Central memory CD8-positive, alpha-beta T cell (primary cell): ENCODE measurements at places on chromosomes 6 and 20.

DNA sequence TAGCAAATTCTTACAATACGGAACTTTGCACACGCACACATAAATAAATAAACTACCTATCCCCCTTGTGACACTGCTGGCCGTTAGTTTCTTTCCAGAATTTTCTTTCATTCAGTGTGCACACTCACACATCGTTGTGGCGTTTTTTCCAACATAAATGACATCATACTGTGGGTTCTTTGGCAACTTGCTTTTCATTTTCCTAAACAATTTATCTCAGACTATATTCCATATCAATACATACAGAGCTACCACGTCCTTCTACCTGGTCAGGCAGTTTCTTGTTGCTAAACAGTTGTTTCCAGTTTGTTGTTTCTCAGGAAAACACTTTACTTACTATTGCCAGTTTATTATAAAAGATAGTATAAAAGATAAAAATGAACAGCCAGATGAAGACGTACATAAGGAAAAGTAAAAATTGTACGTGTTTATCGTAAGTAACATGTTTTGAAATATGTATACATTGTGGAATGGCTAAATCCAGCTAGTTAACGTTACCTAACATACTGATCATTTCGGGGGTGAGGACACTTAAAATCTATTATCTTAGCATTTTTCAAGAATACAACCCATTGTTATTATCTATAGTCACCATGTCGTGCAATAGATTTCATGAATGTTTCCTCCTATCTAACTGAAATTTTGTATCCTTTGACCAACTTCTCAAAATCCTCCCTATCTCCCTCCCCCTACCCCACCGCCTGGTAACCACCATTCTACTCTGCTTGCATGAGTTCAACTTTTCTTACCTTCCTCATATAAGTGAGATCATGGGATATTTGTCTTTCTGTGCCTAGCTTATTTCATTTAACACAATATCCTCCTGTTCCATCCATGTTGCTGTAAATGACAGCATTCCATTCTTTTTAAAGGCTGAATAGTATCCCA, 1.2 kb upstream of the TP53RK start:
- H3K27ac ChIP-seq, result peak overlapping the region; percentile 96
- H3K36me3 ChIP-seq, result peaks cover 15% of the 10 kb centered on the region
- H3K27me3 ChIP-seq, result no peaks in the 10 kb centered on the region
- H3K4me1 ChIP-seq, result peaks cover 47% of the 10 kb centered on the region

GRCh38 chr6:136579800-136580199, 29.6 kb upstream of the MAP7 start:
- H3K27ac ChIP-seq, result no peak overlapping the region
- peaks cover 44% of the 10 kb centered on the region for H3K36me3 ChIP-seq
- no peaks in the 10 kb centered on the region for H3K4me1 ChIP-seq
- no peaks in the 10 kb centered on the region for H3K27me3 ChIP-seq
- no peak overlapping the region for H3K4me3 ChIP-seq

DNA sequence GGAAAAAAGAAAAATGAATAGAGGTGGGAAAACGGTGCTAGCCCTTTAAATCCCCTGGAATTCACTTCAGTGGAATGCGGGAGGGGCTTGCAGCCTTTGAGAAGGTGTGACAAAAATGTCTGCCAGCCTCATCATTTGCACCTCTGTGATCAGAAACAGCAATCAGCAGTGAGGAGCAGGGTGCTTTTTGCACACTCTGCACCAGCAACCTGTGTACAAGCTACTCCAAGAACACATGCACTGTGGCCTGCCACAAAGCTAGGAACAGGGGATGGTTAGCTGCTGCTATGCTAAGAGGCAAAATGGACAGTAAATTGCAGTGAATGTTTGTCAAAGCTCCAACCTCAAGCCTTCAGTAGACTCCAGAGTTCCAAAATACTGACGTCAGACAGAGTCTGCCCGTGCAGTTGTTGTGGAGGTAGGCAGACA, 29.7 kb downstream of the GINS1 start:
- H3K36me3 ChIP-seq, result peaks cover 3% of the 10 kb centered on the region
- no peak overlapping the region for H3K4me3 ChIP-seq
- no peak overlapping the region for H3K27ac ChIP-seq
- H3K4me1 ChIP-seq, result no peaks in the 10 kb centered on the region
- DNase-seq, result no peak

DNA sequence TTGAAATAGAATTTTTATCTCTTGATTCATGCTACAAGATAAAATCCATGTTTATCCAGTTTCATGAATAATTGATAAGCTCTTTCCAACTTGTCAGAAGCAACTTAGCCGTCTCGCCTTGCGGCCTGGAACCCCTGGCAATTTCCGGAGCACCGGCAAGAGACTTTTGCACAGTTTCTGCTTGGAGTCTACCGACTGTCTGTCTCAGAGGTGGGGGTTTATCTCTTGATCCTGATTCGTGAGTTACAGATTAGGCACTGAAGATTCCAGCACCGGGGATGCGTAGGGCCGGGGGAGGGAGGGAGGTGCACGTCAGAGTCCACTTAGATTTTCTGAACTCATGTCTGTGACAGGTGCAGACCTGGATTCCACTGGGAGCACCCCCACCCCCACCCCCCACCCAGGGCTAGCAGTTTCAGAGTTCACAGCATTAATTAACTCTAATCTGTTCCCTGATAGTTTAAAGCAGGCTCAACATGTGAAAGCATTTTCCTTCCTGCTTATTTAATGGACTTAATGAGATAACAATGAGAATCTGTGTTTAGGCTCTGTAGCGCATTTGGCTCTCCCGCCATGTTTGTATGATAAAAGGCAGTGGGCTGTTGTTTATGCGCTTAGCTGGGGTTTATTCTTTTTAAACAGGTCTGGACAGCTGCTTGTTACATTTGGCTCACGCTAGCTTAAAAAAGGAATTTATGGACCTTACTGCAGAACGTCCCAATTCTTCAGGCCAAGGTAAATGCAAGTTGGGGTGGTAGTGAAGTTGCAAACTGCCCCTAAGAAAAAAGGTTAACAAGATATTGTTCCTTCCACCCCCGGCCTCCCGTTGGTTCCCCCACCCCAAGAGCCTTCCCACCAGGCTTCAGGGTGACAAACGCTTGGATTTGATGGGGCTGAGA, 8.1 kb upstream of the APCDD1L start:
- DNase-seq, result no peak
- H3K4me1 ChIP-seq, result no peaks in the 10 kb centered on the region
- H3K27ac ChIP-seq, result no peak overlapping the region
- no peak overlapping the region for H3K4me3 ChIP-seq

- no peak overlapping the region for H3K27ac ChIP-seq
- H3K4me1 ChIP-seq, result peaks cover 18% of the 10 kb centered on the region
- no peak overlapping the region for H3K4me3 ChIP-seq
- H3K36me3 ChIP-seq, result peaks cover 25% of the 10 kb centered on the region
- DNase-seq, result no peak
These were observed 34.1 kb upstream of the RPL7L1 start for GRCh38 chr6:42845327-42845694.

DNA sequence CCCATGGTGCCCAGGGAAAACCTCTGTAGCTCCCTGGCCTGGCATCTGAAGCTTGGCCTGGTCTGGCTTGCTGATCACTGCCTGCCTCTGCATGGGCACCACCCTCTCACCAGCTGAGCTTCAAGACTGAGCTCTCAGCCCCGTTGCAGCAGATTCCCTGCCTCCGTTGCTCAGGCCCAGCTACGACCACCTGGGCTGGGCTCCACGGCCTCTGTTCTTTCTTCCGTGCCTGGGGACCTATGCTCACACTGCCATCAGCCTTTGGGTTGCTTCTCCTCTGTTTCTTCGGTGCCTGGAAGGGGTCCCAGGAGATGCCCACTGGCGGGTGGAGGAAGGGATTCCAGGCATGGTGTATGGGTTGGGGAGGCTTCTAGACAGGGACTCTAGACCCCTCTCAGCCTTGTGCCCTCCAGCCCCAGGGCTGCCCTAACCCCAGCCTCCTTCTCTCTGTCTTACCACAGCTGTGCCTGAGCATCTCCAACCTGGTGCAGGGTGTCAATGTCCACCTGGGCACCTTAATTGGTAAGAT, 9.1 kb downstream of the BPIFB2 start:
- no peak overlapping the region for H3K27ac ChIP-seq
- peaks cover 9% of the 10 kb centered on the region for H3K4me1 ChIP-seq
- no peak for DNase-seq
- no peaks in the 10 kb centered on the region for H3K27me3 ChIP-seq

- no peak overlapping the region for H3K27ac ChIP-seq
- no peaks in the 10 kb centered on the region for H3K4me1 ChIP-seq
- DNase-seq, result no peak
- H3K36me3 ChIP-seq, result no peaks in the 10 kb centered on the region
- H3K4me3 ChIP-seq, result no peak overlapping the region
These were observed 39.3 kb upstream of the SMLR1 start for GRCh38 chr6:130787726-130788500.

DNA sequence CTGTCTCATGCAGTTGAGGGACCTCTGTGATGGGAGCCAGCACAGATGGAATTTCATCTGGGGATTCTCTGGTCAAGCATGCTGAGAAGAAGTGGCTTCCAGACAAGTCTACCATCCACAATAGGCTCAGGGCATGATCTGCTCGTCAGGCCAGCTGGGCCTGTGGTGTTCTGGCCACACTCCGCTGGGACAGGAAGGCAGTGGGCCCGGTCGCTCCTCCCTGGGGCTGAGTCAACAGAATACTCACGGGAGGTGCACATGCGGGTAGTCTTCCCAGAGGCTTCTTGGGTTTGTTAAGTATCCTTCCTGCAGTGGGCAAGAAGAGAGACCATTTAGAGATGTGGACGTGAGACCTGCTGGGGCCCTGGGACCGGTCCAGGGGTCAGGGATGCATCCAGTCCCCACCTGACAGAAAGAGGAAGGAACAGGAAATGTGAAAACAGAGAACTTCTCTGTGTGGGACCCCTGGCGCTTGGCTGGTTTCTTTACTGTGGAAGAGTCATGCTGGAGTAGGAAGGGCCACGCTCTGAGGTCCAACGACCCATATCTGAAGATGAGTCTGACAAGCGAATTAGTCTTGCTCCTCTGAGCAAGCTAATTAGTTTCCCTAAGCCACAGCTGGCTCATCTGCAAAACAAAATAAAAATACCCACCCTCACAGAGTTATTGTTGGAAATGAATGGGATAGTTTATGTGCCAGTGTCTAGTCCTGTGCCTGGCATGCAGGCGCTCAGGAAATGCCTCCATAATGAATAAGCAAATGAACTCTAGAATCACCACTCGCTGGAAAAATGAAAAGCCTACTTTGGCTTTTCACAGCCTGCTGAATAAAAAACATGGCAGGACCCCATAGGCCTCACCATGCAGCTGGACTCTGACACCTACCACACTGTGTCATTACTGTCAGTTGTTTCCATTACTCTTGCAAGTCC, 67.3 kb downstream of the TRAM2 start:
- H3K4me1 ChIP-seq, result no peaks in the 10 kb centered on the region
- H3K36me3 ChIP-seq, result peaks cover 15% of the 10 kb centered on the region
- H3K4me3 ChIP-seq, result no peak overlapping the region
- H3K27me3 ChIP-seq, result no peaks in the 10 kb centered on the region
- no peak overlapping the region for H3K27ac ChIP-seq
- no peak for DNase-seq

GRCh38 chr20:53839423-53840176, 230.8 kb downstream of the BCAS1 start:
- H3K4me1 ChIP-seq, result peaks cover 66% of the 10 kb centered on the region
- H3K27me3 ChIP-seq, result no peaks in the 10 kb centered on the region
- H3K4me3 ChIP-seq, result peak overlapping the region; percentile 63
- peak overlapping the region; percentile 100 for H3K27ac ChIP-seq

GRCh38 chr6:41557335-41557734, 11.2 kb downstream of the FOXP4 start:
- H3K27ac ChIP-seq, result no peak overlapping the region
- H3K4me1 ChIP-seq, result peaks cover 26% of the 10 kb centered on the region
- no peak for DNase-seq
- no peak overlapping the region for H3K4me3 ChIP-seq
- H3K27me3 ChIP-seq, result no peaks in the 10 kb centered on the region

DNA sequence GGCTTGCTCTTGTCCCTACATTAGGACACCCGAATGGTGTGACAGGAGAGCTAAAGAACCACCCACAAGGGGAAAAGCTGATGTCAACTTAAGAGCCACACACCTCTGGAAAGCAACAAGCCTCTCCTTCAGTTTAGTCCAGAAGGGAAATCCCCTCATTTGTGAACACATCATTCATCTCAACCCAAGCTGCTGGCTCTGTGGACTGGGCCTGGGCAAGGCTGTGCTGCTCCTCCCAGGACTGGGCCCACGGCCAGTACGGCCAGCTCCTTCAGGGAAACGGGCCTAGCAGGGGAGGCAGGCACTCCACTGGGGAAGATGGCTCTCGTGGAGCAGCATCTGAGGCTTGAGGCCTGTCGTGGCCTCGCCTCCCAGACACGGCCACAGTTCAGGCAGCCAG, 12.8 kb upstream of the SLC4A11 start:
- no peak for DNase-seq
- H3K4me3 ChIP-seq, result no peak overlapping the region
- H3K36me3 ChIP-seq, result peaks cover 11% of the 10 kb centered on the region
- no peaks in the 10 kb centered on the region for H3K4me1 ChIP-seq
- no peak overlapping the region for H3K27ac ChIP-seq

DNA sequence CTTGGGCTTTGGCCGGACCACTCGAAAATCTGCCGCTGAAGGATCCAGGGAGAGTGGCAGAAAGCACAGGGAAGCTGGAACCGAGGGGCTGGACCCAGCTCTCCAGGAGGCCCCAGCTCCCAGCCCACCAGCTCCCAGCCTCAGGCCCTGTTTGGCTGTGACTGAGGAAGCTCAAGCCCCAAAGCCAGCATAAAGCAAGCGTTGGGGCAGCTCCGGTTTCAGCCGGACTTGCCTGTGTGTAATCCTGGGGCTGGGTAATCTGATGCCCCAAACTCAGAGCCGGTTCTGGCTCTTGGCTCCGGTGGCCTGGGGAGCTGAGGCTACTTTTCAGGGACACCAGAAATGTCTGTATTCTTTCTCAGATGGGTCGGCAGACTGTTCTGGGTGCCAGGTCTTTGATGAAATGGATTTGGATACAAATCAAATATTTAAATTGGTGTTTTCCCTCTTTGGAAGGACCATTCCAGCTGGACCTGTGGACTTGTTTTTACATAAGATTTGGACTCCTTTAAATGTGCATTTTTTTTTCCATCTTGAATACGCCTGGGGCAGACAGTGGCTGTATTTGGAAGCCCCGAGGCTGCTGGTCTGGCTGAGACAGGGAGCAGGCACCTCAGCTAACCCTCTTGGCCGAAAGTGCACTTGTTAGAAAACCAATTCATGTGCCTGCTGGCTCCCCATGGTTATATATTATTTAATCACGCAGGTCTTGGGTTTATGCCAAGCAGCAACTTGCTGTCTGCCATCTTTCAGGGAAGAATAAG, 29.7 kb downstream of the RPP40 start:
- peaks cover 4% of the 10 kb centered on the region for H3K4me1 ChIP-seq
- no peak overlapping the region for H3K4me3 ChIP-seq
- H3K27me3 ChIP-seq, result peaks cover 58% of the 10 kb centered on the region
- no peak for DNase-seq
- H3K36me3 ChIP-seq, result no peaks in the 10 kb centered on the region
